ENCODE measurements at places on chromosomes 13 and 19.

DNA sequence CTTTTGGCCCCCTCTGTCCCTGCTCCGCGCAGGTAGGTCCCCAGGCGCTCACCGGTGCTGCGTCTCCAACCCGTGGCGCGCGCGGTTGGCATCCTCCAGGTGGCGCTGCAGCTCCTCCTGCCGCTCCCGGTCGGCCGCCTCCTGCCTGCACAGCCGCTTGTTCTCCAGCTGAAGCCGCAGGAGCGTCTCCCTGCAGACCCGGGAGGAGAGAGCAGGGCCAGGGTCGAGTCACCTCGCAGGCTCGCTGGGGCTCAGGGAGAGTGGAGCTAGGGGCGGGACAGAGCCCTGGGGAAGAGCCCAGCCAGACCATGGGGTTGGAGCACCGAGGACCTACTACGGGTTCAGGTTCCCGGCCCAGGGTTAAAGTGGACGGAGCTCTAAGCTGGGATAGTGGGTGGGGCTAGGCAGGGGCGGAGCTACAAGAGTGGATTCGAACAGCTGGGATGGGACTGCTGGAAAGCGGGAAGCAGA is 9.3 kb downstream of the HOOK2 start:
- no peak for DNase-seq

DNA sequence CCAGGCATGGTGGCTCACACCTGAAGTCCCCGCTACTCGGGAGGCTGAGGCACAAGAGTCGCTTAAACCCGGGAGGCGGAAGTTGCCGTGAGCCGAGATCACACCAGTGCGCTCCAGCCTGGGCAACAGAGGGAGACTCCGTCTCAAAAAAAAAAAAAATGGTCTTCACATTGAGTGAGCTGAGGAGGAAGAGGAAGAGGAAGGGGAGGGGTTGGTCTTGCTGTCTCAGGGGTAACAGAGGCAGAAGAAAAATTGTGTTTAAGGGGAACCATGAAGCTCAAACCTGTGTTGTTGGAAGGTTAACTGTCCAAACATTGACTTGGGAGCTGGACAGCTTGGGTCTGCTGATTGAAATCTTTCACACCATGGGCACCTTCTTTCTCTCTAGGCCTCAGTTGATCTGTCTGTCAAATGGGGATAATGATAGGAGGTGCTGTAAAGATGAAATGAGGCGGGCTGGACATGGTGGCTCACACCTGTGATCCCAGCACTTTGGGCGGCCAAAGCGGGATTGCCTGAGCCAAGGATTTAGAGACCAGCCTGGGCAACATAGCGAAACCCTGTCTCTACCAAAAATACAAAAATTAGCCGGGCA is 9.8 kb upstream of the SLC44A2 start:
- DNase-seq, result no peak

DNA sequence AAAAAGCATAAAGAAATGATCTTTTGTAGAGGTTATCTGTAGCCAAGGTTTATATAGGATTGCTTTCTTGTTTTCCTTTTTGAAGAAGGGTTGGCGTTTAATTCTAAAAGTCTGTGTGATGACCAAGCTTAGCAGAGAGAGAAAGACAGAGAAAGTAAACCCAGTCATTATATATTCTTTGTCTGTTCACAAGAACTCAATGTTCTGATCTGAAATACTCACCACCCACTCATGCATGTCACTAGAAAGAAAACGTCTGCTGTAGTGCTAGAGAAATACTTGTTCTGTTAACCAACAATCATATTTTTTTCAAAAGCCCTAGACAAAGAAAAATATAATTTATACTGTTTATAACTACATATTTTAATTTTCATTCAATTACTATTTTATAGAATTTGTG is 173.7 kb upstream of the SLITRK5 start:
- no peak for DNase-seq

- DNase-seq, result no peak
Measured at GRCh38 chr13:93222976-93223375, 3.6 kb upstream of the GPC6 start.

- DNase-seq, result no peak
Measured at GRCh38 chr13:43572656-43573360, 214.0 kb downstream of the ENOX1 start.

GRCh38 chr13:111153279-111153976 is 38.3 kb downstream of the ARHGEF7 start:
- peak; percentile 95 for DNase-seq

- DNase-seq, result no peak
Measured at GRCh38 chr19:50190439-50190891, 13.0 kb upstream of the MYH14 start.

- DNase-seq, result peak; percentile 70
Measured at GRCh38 chr19:18436671-18437490, 1.1 kb downstream of the ISYNA1 start.

GRCh38 chr13:73401769-73402168 is 343.0 kb downstream of the KLF5 start:
- no peak for DNase-seq

DNA sequence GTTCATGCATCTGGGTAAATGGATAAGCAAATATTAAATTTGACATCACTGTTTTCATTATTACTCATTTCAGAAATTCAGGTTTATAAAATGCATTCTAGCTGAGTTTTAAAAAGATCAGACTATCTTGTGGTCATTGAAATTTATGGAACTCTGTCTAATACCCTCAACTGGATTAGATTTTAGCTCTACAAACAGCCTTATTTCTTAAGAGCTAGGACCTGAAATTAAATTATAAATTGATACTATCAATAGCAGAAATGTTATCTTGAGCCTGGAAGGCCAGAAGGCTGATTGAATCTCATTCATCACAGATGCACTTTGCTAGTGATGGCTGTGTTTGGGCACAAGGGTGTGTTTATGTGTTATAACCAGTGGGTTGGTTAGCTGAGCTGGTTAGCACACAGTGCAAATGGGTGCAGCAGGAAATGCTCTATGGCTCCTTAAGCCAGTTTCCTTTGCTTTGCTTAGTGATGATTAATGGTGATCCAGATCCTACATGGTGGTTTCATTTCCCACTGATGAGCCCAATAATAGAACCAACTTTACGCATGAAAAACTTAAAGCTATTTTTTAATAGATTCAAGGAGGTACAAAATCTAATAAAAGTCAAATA is 310.8 kb upstream of the KLF12 start:
- no peak for DNase-seq

GRCh38 chr13:74845806-74846205 is 636.2 kb downstream of the TBC1D4 start:
- no peak for DNase-seq

DNA sequence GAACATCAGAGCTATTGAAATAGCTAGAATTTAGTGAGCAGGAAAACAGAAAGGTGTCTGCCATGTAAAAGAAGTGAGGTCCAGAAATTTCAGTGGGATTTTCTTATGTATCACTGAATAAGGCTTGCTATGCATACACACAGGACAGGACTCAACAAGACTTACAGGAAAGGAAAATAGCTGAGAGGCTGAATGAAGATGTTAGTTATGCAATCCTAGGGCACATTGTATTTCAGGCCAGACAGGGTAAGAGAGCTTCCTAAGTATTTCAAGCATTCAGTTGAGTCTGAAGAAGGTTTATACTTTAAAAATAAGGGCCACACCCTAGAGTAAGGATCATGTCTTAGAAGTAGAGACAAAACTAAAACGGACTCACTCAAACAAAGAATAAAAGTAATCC is 419.9 kb upstream of the PRR20A start:
- no peak for DNase-seq

GRCh38 chr13:108915634-108916512 is 286.5 kb downstream of the MYO16 start:
- DNase-seq, result peak; percentile 82

GRCh38 chr19:5996623-5997320 is 18.8 kb upstream of the RANBP3 start:
- no peak for DNase-seq

DNA sequence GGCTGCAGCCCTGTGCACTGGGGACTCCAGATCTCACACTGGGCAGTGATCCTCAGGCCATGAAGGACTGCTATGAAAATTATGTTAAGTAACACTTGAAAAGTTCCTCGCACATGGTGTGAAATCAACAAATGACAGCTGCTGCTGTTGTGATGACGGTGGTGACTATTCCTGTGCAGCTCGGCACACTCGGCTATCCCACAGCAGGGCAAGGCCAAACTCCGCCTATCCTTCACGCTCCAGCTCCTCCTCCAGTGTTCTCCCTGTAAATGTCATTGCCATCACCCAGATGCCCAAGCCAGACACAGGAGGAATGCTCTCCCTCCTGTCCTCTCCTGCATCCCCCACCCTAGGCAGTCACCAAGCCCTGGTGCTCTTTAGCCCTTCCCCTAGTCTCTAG is 31.3 kb downstream of the GRIK5 start:
- DNase-seq, result no peak

DNA sequence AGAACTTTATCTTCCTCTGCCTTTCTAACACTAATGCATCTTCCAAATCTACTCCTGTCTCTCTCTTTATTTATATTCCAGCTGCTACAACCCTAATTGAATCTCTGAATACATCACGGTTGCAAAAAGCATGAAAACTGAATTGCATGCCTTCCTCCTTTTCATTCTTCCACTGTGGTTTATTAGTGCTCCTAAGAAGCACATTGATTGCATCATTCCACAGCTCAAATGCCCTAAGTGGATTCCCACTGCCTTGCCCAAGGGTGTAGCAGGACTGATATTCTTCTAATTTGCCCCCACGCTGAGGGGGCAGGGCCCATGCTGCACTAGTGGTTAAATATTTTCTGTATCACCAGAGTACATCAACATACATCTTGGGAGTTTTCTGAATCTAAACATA is 640.8 kb downstream of the EFNB2 start:
- no peak for DNase-seq

DNA sequence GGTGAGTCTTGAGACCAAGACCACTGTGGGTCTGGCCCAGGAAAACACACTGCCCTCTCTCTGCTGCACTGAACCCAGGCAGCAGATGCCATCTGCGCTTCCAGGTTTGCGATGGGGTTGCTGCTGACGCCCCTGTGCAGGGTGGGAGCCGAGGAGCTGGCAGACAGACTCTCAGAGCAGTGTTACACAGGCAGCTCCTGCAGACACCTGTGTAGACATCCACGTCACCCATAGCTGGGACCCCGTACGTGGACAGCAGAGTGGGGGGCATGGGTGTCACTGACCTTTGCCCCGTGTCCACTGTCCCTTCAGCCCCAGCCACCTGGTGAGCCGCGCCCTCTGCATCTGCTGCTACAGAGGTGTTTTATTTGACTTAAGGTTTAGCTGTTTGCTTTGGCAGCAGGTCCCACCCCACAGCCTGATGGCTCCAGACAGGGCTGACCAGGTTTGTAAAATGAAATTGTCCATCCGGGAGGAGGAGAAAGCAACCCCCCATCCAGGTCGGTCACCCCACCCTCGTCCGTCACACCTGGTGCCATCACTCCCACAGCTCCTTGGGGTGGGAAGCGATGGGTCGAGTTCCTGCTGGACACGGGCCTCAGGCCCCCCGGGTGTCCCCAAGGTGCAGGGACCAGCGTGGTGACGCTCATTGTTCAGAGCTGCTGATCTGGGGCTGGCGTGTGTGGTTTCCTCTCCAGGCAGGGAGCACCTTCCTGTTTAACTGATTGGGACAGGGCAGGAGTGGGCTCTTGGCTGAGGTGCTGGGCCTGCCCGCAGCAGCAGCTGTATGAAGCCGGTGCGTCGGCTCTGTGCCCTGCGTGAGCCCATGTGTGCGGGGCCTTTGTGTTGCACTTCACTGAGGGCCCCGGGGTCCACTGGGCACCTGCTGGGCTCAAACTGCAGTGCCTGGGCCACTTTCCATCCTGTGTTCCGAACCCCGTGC is 28.4 kb downstream of the MCF2L start:
- DNase-seq, result no peak

- DNase-seq, result peak; percentile 28
Measured at GRCh38 chr13:98998831-98999638, 21.2 kb upstream of the DOCK9 start.

- DNase-seq, result no peak
Measured at GRCh38 chr13:31556376-31556775, 182.9 kb upstream of the RXFP2 start.

GRCh38 chr13:74794147-74794546 is 659.9 kb upstream of the KLF12 start:
- DNase-seq, result no peak

DNA sequence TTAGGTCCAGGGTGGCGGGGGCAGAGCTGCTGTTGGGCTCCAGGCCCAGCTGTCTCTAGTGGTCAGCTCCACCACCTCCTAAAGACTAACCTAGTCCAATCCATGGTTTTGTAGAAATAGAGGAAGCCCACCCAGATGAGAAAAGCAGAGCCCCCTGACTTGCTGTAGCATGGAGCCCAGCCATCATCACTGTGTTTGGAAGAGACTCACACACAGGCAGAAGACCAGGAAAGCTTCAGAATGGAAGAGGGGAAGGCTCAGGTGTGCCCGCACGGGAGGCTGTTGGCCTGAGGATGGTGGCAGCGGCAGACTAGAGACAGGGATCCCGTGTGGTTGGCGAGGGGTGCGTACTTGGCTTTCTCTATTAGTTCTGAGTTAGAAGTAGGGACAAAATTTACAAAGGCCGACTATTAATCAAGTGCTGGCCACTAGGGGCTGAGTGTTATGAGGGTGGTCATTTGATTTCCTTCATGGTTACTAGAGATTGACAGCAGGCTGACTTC is 193.2 kb upstream of the SOX1 start:
- no peak for DNase-seq

GRCh38 chr19:4338441-4339355 is at the start of gene STAP2:
Gene STAP2, minus strand, starts transcription at chr19:4338827. Its CDS starts 74 bp downstream, at chr19:4338753.
- DNase-seq, result peak; percentile 60

DNA sequence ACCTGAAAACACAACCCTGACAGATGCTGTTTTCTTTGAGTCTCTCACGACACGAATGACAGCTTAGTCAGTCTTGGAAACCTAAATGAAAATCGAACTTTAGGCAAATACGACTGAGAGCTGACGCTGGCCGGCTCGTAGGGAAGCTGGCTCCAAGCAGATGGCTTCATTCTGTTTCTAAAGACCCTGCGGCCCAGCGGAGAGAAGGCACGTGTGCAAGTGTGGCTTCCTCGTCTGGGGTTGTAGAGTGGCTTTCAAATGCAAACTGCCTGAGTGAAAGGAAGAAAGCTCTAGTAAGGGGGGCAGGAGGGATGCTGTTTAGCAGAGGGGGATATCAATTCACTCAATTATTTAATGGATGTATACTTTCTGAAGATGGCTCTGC is 26.1 kb upstream of the TIMM44 start:
- no peak for DNase-seq

GRCh38 chr19:30864391-30865215 is 484.6 kb downstream of the TSHZ3 start:
- no peak for DNase-seq

DNA sequence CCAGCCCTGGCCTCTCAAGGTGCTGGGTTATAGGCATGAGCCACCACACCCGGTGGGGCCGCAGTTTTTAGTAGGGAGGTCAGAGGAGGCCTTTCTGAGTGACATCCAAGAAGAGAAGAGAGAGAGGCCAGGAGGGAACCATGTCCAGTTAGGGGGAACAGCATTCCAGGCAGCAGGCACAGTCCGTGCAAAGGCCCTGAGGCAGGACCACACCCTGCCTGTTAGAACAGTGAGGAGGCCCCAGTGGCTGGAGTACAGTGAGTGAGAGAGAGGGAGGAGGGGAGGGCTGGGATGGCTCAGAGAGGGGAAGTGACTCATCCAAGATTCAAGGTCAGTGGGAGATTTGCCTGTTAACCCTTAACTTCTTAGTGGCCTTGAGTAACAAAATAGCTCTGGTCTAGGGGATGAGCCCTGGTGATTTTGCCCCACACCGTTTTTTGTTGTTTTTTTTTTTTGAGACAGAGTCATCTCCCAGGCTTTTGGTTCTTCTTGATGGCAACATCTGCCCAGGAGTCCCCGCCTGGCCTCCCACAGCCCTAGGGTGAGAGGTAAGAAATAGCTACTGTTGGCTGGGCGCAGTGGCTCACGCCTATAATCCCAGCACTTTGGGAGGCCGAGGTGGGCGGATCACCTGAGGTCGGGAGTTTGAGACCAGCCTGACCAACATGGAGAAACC is 2.7 kb upstream of the PLIN3 start:
- peak; percentile 28 for DNase-seq

- DNase-seq, result no peak
Measured at GRCh38 chr19:45878043-45878794, 7.7 kb downstream of the IRF2BP1 start.

Measured in stimulated activated CD4-positive, alpha-beta T cell treated with anti-CD3 and anti-CD28 coated beads, Interleukin-2, amount 100 ng/mL, for 24 hours (primary cell).